ENCODE measurements at places on chromosomes 6 and 20.

GRCh38 chr6:155077331-155077730 is 82.2 kb downstream of the TIAM2 start:
- peak; percentile 64 for DNase-seq

DNA sequence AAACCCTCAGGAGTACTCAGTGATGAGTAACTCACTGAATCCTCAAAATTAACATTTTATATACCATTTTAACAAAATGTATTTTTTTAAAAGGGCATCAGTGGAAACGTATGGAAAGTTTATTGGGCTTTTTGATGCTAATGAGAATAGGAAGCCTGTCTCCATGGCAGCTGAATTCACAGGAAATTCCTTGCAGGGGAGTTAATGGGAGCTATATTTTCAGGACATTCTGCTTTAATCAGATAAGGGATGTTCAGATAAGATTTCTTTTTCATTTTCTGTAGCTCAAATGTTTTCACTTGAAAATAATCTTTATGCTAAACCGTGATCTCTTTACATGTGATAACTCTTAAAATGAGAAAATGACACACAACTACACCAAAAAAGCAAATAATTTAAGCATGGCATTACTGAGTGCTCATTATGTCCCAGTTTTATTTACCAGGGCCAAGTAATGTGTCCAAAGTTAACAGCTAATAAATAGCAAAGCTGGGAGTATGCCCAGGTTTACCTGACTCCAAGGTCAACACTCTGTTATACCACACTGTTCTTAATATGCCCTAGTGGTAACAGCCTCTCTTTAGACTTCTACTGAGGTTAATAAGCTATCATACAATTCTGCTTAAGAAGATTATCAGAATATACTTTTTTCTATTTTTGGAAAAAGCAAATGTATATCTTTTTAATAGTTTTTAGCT is 348.1 kb downstream of the GRIK2 start:
- DNase-seq, result no peak

DNA sequence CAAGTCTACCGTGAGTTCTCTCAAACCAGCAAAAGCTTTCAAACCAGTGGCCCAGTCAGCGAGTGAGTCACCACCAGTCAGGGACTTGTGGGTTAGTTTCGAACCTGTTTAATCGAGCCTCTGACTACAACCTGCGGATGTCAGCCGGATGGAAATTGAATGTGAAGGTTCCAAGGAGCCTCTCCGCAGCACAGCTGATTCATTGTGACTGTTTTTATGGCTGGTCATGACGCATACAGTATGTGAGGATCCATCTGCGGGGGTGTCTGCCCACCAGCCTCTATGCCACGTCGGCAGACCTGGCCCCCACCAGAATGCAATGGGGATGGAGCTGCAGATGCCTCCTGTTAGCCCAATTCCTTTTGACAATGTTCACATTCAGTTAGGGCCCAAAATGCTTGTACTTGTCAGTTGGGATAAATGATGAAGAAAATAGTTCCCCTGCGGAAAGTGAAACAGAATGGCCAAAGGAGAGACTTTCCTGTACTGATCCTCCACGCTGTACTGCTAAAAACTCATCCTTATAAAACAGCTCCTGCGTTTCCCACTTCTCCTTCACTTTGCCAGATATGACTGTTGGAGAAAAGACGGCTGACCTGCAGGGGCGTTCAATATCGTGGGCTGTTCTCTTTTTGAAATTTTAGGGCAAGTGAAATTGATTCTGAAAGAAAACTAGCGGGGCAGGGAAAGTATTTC is 206.6 kb downstream of the TFAP2B start:
- peak; percentile 15 for DNase-seq

- peak; percentile 24 for DNase-seq
Observed at GRCh38 chr20:48017509-48017908, 232.2 kb upstream of the SULF2 start.

GRCh38 chr20:49712996-49713752 is 504 bp downstream of the B4GALT5 start:
- DNase-seq, result no peak

DNA sequence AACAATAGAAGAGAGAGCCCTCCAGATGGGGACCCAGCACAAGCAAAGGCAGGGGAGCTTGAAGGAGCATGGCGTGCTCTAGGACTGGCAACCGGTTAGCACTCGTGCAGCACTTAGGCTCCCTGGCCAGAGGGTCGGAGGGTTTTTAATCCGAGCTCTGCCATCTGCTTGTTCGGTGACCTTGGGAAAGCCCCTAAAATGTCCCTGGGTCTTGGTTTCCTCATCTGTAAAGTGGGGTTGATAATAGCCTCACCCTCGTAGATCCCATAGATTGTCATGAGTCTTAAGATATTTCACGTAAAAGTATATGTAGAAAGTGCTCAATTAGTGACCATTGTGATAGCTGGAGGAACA is 16.6 kb upstream of the HCK start:
- DNase-seq, result no peak

GRCh38 chr6:24933868-24934401 is 1.8 kb downstream of the RIPOR2 start:
- DNase-seq, result peak; percentile 19

All from GM23248 (cell line).